ENCODE measurements at places on chromosomes 16 and 17. TPM values are rescaled to one million over a fixed set of nuclear protein-coding genes. Genes with fewer than 3 reads are reported as not detected.
A peak's percentile ranks its signal among the peaks of the same experiment; 100 is the strongest.

The CA5A gene
- not detected for total RNA-seq

- no peak overlapping the region for H3K4me3 ChIP-seq
- H3K27ac ChIP-seq, result no peak overlapping the region
- no peaks in the 10 kb centered on the region for H3K27me3 ChIP-seq
- H3K36me3 ChIP-seq, result no peaks in the 10 kb centered on the region
- peaks cover 7% of the 10 kb centered on the region for H3K4me1 ChIP-seq
Observed at GRCh38 chr17:17675925-17676534, 5.2 kb upstream of the RAI1 start.

DNA sequence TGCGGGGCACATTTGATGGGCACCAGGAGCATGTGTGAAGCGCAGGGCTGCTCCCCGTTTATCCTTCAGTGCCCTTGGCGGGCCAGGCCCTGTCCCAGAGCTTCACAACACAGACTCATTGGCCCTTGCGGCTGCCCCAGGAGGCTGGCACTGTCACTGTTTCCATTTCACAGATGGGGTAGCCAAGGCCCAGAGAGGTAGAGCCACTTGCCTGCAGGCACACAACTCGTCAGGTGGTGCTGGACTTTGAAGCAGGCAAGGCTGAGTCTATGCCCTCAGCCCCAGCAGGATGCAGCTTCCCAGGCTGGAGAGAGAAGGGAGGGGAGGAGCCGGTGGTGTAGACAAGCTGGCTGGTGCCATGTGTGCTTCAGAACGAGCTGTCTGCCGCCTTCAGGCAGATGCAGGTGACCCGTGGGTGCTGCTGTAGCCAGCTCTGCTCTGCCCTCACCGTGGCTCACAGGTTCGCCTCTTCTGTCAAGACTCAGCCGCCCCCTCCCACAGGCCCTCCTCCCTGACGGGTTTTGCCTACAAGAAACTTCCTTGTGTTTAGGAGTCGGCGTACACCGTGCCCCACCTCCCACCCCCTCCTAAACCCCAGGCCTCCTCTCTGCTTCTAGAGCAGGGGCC is 232.3 kb upstream of the CIBAR2 start:
- H3K4me3 ChIP-seq, result no peak overlapping the region
- no peak for DNase-seq
- H3K27me3 ChIP-seq, result no peaks in the 10 kb centered on the region
- H3K27ac ChIP-seq, result no peak overlapping the region

- peaks cover 64% of the 10 kb centered on the region for H3K4me1 ChIP-seq
- peak overlapping the region; percentile 22 for H3K4me3 ChIP-seq
- DNase-seq, result peak; percentile 89
- H3K36me3 ChIP-seq, result no peaks in the 10 kb centered on the region
Observed at GRCh38 chr17:2056206-2057174, 1.6 kb downstream of the HIC1 start.

DNA sequence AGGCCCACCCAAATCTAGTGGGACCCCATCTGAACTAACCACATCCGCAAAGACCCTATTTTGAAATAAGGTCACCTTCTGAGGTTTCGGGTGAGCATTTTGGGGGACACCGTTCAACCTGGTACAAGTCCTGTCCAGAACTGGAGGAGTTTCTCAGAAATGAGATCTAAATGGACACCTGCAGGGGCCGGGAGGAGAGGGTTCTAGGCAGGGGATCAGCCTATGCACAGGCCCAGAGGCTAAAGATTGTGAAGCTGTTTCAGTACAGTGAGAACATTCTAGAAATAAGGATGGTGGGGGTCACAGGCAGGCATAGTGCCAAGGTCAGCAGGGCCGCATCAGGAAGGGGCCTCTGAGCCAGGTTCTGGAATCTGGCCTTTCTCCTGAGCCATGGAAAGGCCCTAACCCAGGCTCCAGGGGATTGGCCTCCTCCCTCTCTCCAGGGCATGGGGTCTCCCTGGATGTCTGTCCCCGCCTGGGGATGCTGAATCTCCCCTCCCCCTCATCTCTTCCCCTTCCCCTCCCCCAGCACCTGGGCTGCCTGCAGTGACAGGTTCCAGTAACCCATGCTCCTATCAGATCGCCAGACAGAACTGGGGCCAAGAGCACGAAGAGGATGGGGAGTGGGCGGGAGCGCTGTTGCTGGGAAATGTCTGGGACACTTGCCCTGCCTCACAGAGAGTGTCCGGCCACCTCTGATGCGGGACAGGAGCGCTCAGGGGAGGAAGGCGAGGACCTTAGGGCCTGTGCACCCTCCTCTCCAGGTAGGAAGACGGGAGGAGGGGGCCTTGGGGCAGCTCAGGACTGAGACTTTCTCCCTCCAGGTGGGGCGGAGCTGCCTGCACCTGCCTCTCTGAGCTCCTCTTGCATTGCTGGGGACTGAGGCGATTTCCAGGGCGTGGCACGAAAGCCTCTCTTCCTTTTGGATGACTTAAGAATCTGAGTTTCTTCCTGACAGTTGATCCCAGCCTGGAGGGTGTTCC is 321.4 kb upstream of the TNRC6C start:
- H3K4me3 ChIP-seq, result no peak overlapping the region
- no peaks in the 10 kb centered on the region for H3K27me3 ChIP-seq
- no peaks in the 10 kb centered on the region for H3K36me3 ChIP-seq
- no peak overlapping the region for H3K27ac ChIP-seq

- no peaks in the 10 kb centered on the region for H3K36me3 ChIP-seq
- H3K27ac ChIP-seq, result no peak overlapping the region
- no peak overlapping the region for H3K4me3 ChIP-seq
- peaks cover 5% of the 10 kb centered on the region for H3K4me1 ChIP-seq
Observed at GRCh38 chr17:67290711-67291291, 45.8 kb upstream of the HELZ start.

DNA sequence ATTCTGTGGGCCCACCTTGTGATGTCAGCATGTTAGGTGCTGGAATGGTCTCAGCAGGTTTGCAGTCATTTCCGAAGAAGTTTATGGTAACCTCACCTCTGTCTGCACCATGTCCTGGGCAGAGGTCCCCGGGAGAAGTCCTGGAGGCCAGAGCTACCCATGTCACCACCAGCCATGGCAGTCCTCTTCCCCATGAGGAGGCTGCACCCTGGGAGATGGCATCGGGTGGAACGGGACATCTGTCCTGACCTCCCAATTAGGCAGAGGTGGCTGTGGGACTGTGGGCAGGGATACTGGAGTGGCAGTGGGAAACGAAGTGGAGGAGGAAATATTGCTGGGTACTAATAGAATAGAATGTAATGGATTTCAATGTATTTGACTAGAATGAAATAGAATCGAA is 511.8 kb upstream of the WSB1 start:
- H3K4me3 ChIP-seq, result no peak overlapping the region
- H3K27ac ChIP-seq, result no peak overlapping the region
- no peaks in the 10 kb centered on the region for H3K27me3 ChIP-seq

DNA sequence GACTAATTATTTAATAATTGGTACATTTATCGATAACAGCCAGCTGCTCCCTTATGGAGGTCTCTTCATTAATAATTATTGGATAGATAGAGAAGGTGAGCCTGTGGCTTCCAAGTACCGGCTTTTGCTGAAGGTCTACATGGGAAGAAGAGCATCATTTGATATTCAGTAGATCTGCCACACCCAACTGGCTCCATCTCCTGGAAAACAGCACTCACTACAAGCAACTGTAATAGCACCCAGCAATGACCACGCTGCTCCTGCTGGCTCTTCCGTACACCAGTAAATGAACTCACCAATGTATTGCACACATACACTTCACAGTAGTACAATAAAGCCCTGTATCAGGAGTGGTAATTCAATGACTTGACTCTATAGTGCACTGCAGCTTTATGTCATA is 19.5 kb downstream of the MARVELD3 start:
- no peaks in the 10 kb centered on the region for H3K27me3 ChIP-seq
- H3K4me3 ChIP-seq, result no peak overlapping the region
- H3K27ac ChIP-seq, result no peak overlapping the region
- H3K4me1 ChIP-seq, result no peaks in the 10 kb centered on the region

Measured in upper lobe of left lung (tissue), 6 donors.